ENCODE measurements at places on chromosomes 1 and 21.

GRCh38 chr1:205492201-205492667 lies 12.2 kb upstream of the CDK18 start:
- DNase-seq: peak; percentile 88

GRCh38 chr1:119286587-119287181 lies 81.9 kb upstream of the HAO2 start:
- DNase-seq: peak; percentile 19

- DNase-seq: no peak
Observed at GRCh38 chr1:41650028-41650880, 165.8 kb upstream of the EDN2 start.

- DNase-seq: no peak
Observed at GRCh38 chr1:163013826-163014600, 55.1 kb upstream of the RGS4 start.

DNA sequence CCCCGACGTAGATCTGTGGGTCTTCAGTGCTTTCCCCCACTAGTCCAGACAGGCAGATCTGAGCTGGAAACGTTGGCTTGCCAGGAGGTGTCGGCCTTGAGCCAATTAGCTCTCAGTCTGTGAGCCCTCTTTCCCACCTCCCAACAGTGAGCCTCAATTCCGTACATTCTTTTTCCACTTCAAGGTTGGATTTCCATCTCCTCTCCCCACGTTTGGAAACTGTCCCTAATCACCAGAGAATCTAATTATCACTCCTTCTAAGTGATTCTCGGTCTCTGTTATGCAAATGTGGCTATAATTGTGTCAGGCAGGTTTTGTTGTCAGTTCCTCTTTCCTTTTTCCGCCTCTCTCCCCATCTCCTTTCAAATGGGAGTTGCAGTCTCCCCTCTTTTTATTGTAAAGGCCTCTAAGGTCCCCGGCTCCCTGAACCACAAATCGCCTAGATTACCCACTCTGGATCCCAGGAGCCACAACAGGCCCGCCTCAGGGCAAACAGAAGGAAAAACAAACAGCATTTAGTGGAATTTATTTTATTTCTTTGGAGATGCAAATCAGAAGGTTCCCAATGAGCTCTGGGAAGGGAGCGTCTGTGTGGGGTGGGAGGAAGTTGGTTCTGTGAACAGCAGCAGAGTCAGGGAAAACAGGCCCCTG lies 29.4 kb upstream of the LRRN2 start:
- peak; percentile 89 for DNase-seq

GRCh38 chr1:143694085-143694484 lies 277.7 kb downstream of the FAM72C start:
- no peak for DNase-seq
